CD4-positive, alpha-beta T cell treated with Interleukin-2 at 100 ng/mL for 4 hours (primary cell): ENCODE measurements at places on chromosomes 6 and 20.

DNA sequence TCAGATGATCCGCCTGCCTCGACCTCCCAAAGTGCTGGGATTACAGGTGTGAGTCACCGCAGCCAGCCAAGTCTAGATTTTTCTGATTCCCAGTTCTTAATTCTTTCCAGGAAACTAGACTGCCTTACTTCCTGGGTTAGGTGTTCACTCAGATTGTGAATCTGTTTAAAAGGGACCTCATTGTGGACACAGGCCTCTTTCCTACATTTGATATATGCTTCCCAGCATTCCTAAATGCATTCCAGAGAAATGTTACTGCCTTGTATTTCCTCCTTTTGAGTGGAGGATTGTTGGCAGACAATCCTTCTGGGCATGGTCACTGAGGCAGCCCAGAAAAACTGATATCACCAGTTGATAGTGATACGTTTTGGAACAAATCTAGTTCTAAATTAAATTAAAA lies 15.7 kb downstream of the TMEM181 start:
- no peak for DNase-seq

- no peak for DNase-seq
These were observed 27.8 kb upstream of the APMAP start for GRCh38 chr20:25020345-25020744.

- DNase-seq, result no peak
These were observed 195.3 kb downstream of the UTRN start for GRCh38 chr6:144480473-144480872.

DNA sequence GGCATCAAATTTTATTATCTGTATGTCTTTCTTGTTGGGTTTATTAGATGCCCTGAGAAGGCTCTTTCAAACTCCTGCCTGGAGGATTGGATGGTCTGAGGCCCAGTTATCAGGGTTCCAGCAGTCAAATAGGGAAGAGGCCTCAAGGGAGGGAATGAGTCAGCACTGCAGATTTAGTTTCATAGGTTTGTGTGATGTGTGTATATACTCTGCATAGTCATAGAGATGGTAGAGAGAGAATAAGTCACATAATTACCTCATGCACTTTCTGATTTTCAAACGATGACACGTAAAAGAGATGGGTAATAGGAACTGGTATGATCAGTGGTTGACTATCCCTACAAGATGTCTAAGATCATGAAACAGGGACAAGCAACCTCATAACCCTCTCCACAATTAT lies 82.1 kb downstream of the ADAT2 start:
- no peak for DNase-seq

GRCh38 chr6:56930846-56931245 lies 24.1 kb upstream of the BEND6 start:
- no peak for DNase-seq
